8988T (cell line): ENCODE measurements at places on chromosomes 11 and 22.

DNA sequence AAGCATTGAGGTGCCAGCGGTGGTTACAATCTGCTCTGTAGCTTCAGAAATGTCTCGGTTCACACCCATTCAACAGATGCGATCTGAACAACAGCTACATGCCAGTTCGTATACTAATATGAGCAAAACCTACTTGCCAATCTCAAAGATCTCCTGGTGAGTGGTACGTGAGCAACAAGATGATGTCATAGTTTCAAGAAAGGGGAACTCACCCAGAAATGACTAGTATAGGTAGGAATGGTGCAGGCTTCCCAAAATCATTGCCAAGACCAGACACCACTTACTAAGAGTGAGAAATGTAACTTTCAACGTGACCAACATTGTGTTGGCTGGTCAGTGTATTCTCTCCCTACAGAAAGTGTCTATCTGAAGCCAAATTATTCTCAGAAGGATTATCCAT is 31.1 kb downstream of the OR6Q1 start:
- no peak for DNase-seq

GRCh38 chr22:26770624-26771023 is 113.2 kb downstream of the MIAT start:
- DNase-seq, result no peak

GRCh38 chr11:71976551-71976950 is 22.2 kb upstream of the IL18BP start:
- DNase-seq, result no peak

GRCh38 chr11:96267496-96268032 is 75.4 kb downstream of the MAML2 start:
- DNase-seq, result no peak

DNA sequence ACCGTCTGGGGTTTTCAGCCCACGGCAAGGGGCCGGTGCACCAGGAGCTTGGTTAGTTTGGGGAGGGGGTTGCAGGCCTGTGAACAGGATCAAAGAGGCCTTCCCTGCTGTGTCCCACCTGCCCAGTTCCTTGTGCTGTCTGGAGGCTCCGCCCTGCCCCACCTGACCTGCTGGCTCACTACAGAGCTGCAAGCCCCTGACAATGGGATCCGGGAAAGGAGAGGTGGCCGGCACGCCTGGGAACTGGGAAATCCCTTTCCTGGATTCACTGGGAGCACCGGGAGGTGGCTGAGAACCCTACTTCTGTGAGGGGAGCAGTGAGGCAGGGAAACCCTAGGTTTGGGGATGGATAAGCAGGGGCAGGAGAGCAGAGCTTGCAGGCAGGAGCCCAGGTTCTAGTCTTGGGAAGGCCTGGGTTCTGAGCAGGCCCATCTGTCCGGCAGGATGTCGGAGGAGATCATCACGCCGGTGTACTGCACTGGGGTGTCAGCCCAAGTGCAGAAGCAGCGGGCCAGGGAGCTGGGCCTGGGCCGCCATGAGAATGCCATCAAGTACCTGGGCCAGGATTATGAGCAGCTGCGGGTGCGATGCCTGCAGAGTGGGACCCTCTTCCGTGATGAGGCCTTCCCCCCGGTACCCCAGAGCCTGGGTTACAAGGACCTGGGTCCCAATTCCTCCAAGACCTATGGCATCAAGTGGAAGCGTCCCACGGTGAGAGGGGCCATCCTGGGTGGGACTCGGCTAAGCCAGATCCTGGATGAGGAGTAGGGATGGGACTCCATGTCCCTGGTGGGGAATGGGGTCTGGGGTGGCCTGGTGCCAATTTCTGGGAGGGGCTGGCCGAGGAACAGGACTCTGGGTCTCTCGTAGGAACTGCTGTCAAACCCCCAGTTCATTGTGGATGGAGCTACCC is 786 bp downstream of the CAPN1 start:
- no peak for DNase-seq

- DNase-seq, result no peak
Measured at GRCh38 chr11:44574610-44575287, 9.3 kb downstream of the CD82 start.

GRCh38 chr22:20803696-20804324 is 29.9 kb downstream of the SERPIND1 start:
- DNase-seq, result no peak
